ENCODE measurements at places on chromosomes 12 and 14. TPM values are rescaled to one million over a fixed set of nuclear protein-coding genes. Genes with fewer than 3 reads are reported as not detected.

DNA sequence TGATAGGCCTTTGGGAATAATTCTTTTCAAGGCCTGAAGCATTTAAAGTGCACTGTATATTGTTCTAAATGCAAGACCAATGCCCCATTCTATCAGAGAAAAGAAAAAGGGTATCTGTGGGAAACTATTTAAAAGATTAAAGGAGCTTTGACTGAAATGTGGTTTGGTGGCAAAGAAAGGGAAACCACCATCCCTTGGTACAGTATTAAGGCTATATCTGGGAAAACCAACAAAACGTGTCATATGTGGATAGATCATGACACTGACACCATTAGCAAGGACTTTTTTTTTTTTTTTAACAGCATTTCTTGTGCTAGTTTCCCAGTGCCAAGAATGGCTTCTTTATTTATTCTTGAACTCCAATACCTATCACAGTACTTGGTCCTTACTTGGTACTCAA is 890.7 kb downstream of the DIO2 start:
- DNase-seq, result no peak

- DNase-seq, result no peak
Observed at GRCh38 chr12:64916411-64917261, 92.2 kb downstream of the TBC1D30 start.

DNA sequence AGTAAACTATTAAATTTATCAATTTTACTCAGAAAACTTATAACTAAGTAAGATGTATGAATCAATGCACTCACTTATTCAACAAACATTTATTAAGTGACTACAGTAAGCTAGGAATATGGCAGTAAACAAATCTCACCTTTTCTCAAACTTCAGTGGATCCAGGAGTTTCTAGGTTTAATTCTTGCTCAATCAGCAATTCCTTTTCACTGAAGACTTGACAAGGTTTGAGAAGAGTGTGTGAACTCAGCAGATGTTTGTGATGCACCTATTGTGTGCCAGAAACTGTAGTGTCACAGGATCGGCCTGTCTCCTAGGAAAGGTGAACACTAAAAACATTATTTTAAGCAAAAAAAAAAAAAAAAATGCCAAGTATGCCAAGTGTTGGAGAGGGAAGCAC is 167.8 kb downstream of the ALG10 start:
- DNase-seq, result no peak

DNA sequence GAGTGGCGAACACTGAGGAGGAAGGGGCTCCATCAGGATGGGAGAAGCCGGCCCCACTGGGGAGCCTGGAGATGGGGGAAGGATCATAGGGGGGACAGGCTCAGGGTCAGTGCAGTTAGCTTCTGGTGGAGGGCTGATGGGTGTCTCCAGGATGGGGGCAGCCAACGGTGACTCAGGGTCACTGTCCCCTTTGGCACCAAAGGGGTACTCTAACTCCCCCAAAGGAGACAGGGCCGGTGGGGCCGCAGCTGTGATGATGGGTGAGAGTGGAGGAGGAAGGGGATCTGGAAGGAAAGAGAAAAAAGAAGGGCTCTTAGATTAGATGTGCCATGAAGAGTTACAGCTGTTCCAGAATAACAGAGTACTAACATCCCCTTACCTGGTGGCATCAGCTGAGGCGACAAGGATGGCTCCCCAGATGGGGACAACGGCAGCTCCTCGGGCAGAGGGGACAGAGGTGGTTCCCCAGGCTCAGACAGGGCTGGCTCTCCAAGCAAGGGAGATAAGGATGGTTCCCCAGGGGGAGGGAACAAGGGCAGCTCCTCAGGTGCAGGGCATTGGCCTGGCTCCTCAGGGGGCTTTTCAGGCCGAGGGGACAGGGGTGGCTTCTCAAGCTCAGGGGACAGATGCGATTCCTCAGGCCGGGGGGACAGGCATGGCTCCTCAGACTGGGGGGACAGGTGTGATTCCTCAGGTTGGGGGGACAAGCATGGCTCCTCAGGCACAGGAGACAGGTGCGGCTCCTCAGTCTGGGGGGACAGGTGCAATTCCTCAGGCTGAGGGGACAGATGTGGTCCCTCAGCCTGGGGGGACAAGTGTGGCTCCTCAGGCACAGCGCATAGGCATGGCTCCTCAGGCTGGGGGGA is 9.9 kb downstream of the KMT2D start:
- DNase-seq, result no peak

DNA sequence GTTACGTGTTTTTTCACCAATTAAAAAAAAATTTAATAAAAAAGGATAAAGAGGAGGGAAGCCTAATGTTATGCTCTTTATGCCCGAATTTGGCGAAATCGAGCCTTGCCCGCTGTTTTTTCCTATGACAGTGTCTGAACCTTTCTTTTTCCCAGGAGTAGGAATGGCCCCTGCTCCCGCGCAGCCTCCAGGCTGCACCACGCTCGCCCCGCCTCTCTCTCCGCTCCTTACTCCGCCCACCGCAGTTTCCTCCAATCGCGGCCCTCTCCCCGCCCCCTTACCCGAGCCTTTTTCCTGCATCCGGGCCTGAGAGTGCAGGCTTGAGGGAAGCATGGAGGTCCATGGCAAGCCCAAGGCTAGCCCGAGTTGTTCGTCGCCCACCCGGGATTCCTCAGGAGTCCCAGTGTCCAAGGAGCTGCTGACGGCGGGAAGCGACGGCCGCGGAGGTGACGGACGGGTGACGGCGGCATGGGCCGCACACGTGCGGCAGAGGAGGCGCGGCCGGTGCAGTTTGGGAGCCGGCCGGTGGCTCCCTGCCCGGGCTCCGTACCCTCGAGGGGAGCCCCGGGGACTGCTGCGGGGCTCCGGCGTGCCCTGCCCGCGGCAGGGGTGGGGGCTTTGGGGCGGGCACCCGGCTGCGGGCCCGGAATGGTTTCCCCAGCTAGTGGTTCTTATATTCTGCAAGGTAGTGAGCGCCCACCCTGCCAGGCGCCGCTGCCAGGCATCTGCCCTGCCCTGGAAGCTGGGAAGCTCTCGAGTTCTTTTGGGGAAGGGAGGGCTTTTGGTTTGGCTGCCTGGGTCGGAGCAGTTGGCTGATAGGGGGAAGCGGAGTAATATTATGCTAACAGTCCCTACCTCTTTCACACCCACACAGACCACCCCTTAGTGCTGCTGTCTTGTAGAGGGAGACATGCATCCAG is at the start of gene NOPCHAP1:
TSS of gene NOPCHAP1 (plus strand) at position 295 of the 920 bp plus-strand sequence. CDS start at position 332, 37 bp downstream.
- DNase-seq, result peak; percentile 31

The SMCO2 gene
- 1.5 TPM for total RNA-seq

The SLC10A1 gene
- total RNA-seq, result not detected

The TPPP2 gene
- not detected for total RNA-seq

The RTL1 gene
- not detected for total RNA-seq

The SDR9C7 gene
- total RNA-seq, result 42.1 TPM

The OR6S1 gene
- not detected for total RNA-seq

The GLIPR1L2 gene
- 0.19 TPM for total RNA-seq

The PNMA1 gene
- 7.7 TPM for total RNA-seq

All from esophagus squamous epithelium (tissue), 5 donors.